ENCODE measurements at places on chromosomes 12 and 14.

DNA sequence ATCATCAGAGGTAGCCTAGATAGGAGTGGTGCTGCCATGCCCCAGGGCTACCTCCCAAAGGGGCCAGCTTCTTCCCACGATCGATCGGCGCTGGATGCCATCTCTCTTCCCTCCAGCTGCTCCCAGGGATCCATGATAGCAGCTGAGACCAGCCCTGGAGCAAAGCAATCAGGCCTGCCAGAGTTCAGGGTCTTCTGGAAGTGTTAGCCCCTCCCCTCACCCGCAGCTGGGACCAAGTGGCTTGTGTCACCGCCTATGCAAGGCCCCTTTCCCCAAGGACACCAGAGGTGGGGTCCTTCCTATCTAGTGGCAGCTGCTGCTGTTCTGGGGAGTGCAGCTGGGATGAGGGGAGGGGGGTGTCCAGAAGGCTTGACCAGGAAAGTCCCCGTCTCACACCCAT, 87.0 kb downstream of the IRF2BPL start:
- DNase-seq = no peak

DNA sequence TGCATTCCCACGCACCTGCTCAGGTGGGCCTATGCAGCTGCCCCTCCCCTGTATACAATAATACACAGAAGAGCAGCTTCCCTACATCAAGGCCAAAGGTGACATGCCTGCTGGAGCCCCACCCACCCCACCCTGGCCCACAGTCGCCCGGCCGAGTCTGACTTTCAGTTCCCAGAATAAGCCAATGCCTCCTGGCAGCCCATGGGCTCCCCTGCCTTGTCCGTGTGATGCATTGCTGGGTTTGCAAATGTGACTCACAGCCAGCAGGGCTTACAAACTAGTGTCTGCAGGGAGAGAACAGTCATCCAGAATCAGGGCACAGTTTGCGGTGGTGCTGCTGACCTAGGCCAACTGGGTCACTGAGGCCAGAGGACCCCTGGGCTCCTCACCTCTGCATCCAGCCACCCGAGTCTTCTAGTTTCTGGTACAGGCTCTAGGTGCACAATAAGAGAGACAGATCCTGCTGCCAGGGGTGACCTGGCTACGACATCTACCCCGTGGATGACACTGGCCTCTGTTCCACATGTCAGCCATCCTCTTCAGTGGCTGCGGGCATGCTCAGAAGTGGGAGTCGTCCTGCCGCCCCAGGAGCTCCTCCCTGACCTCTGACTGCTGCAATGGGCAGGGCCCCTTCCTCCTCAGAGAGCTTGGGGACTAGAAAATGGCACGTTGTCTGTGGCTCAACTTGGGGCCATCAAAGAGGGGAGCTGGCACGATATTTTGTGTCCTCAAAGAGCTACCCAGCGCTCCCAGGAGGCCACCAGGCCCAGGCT, 84.5 kb downstream of the CHGA start:
- DNase-seq = no peak

DNA sequence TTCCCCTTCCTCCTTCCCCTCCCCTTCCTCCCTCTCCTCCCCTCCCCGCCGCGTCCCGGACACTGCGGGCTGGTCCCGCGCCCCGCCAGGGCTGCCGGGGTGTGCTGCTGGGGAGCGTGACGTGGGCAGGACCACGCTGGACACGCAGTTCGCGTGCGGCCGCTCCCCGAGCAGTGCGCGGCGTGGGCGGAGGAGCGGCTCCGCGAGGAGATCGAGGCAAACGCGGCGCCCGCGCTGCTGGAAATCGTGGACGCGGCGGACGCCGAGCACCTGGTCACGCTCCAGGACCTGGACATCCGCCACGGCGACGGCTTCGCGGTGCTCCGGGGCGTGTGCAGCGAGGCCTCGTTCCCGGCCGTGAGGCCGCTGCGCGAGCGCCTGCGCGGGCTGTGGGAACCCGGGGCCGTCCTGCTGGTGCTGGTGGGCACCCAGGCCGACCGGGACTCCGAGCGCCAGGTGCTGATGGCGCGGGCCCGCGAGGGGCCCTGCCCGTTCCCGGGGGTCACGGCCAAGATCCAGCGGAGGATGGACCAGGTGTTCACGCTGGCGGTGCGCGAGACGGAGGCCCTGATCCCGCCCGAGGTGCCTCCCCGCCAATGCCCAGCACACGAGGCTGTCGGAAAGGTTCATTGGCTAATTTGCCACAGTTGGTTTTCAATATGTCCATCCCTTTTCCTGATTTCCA, 84.3 kb downstream of the TNFAIP2 start:
- no peak for DNase-seq

DNA sequence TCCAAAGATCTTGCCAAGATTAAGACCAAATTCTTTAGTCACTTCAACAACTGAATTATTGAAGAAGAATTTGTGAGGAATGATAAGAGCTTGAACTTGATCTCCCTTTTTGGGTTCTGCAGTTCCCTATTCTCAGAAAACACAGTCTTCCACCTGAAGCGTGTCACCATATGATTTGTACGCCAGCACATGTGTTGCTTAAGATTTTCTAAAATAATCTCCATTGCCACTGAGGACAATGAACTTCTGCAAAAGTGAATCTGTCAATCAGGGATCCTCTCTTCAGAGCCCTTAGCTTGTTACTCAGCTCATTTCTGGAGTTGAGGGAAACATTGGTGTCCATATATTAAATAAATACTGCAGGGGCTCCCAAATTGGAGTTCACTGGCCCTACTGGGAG, 4.2 kb upstream of the SPIC start:
- no peak for DNase-seq

DNA sequence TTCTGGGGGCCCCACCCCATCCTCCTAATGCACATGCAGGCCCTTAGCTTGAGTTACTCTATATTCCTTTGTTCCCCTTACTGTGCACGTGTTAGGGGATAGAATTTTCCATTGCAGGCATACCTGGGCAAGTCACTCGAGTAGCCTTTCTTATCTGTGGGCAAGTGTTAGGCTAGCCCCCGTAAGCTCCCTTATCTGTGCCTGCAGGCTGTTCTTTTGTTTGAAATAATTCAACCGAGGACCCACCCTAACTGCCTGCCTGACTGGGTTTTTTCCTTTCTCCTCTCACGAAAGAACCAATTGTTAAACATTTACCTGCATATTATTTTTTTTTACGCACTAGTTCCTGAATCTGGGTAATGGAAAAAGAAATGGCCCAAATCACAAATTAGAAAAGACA, 21.3 kb upstream of the BCAT1 start:
- no peak for DNase-seq

- DNase-seq = no peak
Measured at GRCh38 chr12:109291521-109292341, 17.4 kb downstream of the FOXN4 start.

GRCh38 chr14:21066882-21067502, 3.1 kb upstream of the ARHGEF40 start:
- no peak for DNase-seq

GRCh38 chr12:104694161-104694560, 237.4 kb downstream of the CHST11 start:
- no peak for DNase-seq

- peak; percentile 38 for DNase-seq
Measured at GRCh38 chr12:116066381-116067230, 210.9 kb downstream of the MED13L start.

DNA sequence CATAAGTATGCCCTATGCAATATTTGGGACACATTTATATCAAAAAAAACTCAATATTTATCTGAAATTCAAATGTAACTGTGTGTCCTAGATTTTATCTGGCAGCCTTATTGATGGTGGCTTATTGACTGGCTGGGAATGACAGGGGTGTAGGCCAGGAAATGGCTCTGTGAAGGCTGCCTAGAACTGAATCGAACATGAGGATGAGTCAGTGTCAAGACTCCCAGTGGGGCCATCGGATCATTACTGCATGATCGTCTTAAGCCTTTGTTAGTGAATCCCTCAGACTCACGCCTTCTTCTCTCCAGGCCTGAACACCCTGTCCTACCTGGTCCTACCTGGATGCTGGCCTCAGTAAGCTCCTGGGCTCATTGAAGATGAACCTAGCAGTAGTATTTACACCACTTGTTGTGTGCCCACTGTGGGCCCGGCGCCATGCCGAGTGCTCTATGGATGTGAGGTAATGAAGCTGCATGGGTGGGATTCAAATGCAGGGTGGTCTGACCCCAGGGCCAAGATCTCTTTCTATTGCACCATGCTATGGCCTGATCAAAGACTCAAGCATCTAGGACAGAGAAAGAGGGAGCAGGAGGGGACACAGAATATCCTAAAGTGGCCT, 21.0 kb upstream of the FAIM2 start:
- DNase-seq = no peak

GRCh38 chr12:29709054-29709453, 74.7 kb downstream of the TMTC1 start:
- no peak for DNase-seq

DNA sequence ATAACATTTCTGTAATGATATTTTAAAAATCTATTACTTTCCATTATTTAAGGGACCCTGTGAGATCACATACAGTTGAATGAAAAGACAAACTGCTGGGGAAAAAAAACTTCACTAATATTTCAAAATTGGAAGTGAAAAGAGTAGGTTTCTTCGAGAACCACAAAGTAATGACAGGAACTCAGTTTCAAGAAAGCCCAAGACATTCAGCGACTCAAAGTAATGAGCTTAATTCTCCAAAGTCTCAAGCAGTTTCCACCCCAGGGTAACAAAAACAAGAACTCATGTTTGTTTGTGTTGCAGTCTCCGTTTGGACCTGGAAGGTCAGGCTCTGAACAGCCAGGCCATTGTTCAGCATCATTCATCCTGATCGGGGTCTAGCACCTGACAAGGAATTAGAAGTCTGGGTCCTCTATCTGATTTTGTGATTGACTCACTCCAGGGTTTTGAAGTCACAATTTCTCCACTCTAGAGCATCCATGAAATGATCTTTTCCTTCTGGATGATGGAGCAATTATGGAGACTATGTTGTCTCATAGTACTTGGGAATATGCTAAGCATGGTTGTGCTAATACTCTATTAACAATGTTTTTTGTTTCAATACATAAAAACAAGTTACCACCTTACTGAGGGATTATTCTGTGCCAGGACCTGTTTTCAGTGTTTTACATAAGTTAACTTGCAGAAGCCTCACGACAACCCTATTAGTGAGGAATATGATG, 126.9 kb downstream of the SLC25A21 start:
- no peak for DNase-seq

DNA sequence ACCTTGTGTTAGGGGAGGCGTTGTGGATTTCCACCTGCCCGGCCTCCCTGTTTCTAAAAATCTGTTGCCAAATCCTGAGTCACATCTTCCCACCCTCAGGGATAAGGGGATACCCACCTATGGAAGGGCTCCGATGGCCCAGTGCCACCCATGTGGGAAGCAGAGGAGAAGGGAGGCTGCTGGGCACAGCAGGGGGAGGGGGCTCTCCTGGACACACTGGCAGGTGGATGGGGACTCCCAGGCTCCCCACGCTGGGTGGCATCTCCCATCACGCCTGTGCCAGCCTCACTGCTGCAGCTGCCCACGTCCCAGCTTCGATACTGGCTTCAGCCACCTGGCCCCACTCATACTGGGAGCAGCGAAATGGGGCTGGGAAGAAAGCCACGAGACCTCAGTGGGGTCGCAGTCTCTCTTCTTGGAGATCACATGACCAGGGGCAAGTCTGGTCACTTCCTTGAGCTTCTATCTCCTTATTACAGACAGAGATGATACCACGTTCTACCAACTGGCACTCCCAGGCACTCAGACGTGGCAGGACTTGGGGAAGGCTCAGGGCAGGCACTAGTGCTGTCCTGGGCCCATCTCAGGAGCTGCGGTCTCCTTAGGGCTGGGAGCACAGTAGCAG, 72.2 kb downstream of the PITPNM2 start:
- no peak for DNase-seq

DNA sequence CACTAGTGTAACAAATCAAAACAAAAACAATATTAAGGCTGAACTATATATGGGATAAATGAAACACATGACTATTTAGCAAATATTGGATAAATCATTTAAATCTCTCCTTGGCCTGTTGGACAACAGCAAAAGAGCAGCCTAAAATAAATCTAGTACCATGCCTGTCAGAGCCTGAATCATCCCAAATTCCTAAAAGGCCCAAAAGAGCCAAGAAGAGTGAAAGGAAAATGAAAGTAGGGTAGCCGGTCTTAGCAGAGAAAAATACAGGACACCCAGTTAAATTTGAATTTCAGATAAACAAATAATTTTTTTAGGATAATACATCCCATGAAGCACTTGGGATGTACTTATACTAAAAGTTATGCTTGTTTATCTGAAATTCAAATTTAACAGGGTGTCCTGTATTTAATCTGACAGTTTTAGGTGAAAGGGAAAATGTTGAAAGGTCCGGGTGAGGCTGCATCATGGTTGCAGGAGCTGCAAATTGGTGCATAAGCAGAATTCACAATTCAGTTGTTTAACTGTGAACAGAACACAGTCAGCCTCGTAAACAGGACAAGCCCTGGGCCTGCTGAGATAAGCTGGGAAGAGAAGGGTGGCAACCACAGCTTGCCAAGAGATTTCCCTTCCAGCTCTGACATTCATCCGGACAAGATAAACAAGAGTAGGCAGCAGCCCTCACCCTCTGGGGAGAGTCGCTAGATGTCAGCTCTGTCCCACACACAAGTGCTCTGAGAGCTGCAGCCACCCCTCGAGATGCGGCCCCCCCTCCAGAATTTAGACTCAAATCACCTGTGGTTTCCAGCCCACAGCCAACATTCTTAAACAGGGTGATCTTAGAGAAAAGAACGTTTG, 30.3 kb downstream of the DMAC2L start:
- no peak for DNase-seq

- DNase-seq = no peak
Measured at GRCh38 chr14:81591266-81591665, 57.6 kb upstream of the SEL1L start.

GRCh38 chr14:30974628-30975027, 50.8 kb upstream of the AP4S1 start:
- DNase-seq = no peak

- no peak for DNase-seq
Measured at GRCh38 chr12:107657133-107657532, 28.5 kb upstream of the PWP1 start.

DNA sequence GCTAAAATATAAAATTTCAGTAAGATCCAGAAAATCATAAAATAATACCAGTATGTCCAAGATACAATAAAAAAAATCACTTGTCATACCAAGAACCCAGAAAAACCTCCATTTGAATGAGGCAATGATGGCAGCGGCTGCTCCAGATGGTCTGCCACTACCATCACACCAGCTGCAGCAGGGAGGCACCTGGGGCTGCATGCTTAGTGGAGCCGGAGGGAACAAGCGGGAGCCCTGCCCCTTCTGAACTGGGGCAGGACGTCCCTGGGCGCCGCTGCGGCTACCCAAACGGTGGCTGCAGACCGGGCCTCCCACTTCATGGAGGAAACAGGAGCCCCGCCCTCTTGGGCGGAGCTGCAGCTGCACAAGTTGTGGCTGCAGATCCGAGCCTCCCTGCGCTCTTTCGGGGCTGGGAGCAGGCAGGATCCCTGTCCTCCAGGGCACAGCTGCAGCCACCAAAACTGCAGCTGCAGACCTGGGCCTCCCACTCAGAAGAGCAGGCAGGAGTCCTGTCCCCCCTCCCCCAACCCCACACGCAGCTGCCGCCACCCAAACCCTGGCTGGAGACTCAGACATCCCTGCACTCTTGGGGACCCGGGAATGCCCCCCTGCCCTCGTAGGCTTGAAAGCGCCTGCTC, 36.1 kb upstream of the OR5AU1 start:
- DNase-seq = peak; percentile 35

Measured in stimulated activated CD8-positive, alpha-beta memory T cell treated with anti-CD3 and anti-CD28 coated beads, Interleukin-12 subunit alpha, Interleukin-12 subunit beta, amount 100 ng/mL, for 1 hour (primary cell).